Brain (organoid and tissue), 16 donors: ENCODE measurements at places on chromosomes 3 and 15.

- no peak for DNase-seq
These were observed 58.3 kb downstream of the TASOR start for GRCh38 chr3:56624725-56625124.

- no peak for DNase-seq
These were observed 32.7 kb upstream of the CD96 start for GRCh38 chr3:111509308-111509707.

DNA sequence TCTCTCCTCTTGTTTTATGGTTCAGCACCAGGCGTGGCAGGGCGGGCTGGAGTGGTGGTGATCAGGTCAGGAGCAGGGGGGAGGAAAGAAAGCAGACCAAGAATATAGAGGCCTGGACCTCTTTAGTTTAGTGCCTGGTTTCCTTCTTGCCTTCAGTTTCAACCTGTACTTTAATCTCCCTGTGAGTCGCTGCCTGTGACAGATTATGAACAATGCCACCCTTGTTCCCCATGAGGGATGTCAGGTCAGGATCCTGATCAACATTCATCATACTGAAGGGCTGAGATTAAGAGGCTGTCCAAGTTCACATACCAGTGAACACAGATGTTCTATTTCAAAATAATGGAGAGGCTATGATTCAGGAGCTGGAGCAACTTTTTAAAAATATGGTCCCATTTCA is 11.4 kb downstream of the ENTPD3 start:
- peak; percentile 13 for DNase-seq

- no peak for DNase-seq
These were observed 8.6 kb upstream of the ADAM10 start for GRCh38 chr15:58758141-58758540.

GRCh38 chr15:26716069-26716468 is 56.8 kb downstream of the GABRB3 start:
- no peak for DNase-seq

- DNase-seq, result no peak
These were observed 4.0 kb upstream of the POPDC2 start for GRCh38 chr3:119664370-119664769.

DNA sequence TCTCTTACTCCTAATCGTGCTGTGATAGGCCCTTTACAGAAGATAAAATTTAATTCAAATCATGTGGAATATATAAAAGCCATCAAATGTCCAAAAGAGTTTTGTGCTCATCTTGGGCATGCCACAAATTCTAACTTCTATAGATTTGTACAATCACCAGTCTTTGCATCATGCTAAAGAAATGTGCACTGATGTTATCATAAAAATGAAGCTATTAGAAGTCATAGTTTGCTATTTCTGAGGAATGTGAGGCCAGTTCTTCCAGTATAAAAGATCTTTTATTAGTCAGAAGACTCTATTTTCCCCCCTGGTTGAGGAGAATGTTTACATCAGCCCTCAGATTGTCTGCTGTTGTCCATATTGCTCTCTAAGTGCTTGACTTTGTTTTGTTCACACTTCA is 2.1 kb upstream of the ANXA2 start:
- DNase-seq, result no peak

DNA sequence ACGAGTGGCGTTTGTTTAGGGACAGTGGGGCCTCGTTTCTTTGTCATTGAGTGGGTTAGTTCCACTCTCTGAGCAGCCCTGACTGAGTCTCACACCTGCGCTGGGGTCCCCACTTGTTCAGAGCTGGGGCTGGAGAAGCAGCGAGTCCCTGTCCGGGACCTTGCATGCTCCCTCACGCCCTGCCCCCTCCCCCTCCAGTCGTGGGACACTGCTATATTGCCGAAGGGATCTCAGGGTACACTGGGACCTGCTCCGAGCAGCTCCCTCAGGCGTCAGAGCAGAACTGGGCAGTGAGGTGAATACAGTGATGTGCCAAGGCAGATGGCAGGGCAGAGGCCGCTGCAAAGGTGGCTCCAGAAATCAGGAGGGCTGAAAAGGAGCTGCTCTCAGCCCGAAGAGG is 59.9 kb upstream of the KLF13 start:
- no peak for DNase-seq

- no peak for DNase-seq
These were observed 948.2 kb downstream of the EPHA3 start for GRCh38 chr3:90055666-90056065.

GRCh38 chr15:96176831-96177230 is 153.7 kb upstream of the NR2F2 start:
- DNase-seq, result no peak

- no peak for DNase-seq
These were observed 103.1 kb downstream of the TLE3 start for GRCh38 chr15:69994429-69995205.

DNA sequence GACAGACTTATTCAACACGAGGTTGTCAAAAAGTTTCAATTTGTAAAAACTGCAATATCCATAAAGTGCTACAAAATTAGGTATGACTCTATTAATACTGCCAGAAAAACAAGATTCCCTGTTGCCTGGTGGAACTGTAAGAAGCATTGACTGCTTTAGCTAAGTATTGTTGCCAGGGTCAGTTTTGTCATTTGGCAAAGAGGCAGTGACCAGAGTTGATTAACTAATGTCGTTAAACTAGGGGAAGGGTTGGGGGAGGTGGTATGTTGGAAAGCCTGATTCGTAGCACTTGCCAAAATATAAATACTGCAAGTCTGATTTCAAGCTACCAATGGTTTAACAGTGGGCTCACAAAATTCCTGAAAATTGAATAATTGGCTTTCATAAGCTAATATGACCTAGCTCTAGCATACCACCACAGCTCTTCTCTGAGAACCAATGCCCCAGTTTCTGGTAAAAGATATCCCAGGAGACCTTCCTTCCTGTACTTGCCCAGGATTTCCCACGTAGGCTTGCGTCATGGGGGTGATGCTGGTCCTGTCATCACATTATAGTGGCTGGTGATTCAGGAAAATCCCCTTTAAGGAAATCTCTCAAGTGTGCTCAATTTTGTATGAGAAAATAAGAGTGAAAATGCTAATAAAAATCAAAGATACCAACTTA is 266.4 kb upstream of the TBC1D5 start:
- no peak for DNase-seq

DNA sequence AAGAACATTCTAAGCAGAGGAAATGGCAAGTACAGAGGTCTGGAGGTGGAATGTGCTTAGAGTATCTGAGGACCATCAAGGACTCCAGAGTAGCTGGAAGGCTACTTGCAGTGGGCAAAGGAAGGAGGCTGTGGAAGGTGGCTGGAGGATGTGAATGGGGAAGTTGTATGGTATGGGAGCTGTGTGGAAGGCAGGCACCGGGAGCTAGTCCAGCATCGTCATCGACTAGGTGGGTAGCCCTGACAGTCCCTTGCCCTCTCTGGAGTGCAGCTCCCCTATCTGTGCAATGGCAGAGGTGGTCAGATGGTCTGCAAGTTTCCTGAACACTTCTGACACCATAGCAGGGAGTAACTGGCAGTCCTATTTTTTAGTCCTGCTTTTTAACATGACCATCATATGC is 19.3 kb downstream of the CCDC13 start:
- no peak for DNase-seq

DNA sequence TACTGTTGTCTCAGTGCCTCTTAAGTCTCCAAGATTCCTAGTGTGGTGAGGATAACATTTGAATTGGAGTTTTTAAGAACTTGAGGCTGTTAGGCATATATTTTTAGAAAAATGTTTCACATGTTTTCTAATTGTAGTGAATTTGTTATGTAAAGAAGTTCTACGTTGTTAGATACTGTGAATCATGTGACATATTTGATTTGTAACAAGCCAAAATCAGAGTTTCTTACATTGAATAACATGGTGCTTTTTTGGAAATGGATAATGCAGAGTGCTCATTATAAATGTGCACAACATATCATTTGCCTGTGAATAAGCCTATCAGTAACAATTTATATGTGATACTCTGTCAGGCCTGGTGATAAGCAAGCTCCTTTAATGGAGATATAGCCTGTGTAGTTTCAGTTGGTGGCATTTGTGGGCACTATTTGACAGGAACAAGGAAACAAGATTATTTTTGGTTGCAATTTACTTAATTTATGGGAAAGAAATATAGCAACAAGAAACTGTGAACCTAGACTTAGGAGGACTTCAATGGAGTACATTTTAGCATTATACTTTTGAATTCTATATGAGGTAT is 328.8 kb downstream of the ARPP21 start:
- peak; percentile 60 for DNase-seq

DNA sequence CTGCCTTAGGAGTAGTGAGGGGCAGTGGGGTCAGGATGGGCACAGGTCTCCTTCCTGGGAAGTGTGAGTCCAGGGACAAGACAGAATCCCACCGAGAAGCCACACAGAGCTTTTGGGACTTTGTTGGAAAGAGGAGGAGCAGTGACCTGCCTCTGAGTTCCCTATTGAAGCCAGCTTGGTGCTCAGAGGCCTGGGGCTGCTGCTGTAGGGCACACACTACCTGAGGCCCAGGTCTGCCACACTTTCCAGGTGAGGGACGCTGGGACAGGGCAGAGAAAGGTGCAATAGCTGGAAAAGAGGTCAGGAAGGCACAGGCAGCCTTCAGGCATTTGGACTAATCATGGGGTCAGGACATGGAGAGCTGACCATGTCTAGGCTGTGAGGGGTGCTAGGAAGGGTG is 67.7 kb downstream of the SCN5A start:
- no peak for DNase-seq

GRCh38 chr3:100120012-100120411 is 5.7 kb upstream of the FILIP1L start:
- no peak for DNase-seq

GRCh38 chr15:66658044-66658443 is 44.0 kb upstream of the SMAD6 start:
- no peak for DNase-seq

GRCh38 chr3:73431183-73431900 is 193.4 kb downstream of the PDZRN3 start:
- DNase-seq, result peak; percentile 82

DNA sequence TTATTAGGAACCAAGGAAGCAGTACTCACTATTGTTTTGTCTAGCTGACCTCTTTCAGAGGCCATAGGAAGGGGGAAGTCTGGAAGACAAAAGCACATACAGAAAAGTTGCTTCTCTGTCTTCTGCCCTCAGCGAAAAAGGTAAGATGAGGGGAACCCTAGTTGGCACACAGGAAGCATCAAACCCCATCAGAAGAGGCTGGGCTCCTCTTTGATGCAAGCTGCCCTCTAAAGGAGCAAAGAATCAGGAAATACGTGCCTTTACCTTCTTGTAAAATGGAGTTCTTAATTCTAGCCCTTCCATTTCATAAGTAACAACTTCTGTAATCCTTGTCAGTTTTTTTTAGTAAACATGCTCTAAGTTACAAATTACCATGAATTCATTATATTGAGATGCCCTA is 12.5 kb downstream of the SPINK8 start:
- no peak for DNase-seq

- no peak for DNase-seq
These were observed 3.0 kb downstream of the ZSCAN2 start for GRCh38 chr15:84603630-84604379.

GRCh38 chr3:140006331-140006730 is 71.3 kb downstream of the CLSTN2 start:
- DNase-seq, result no peak

- peak; percentile 69 for DNase-seq
These were observed 179.9 kb downstream of the CNTN6 start for GRCh38 chr3:1272546-1273265.

- no peak for DNase-seq
These were observed 41.6 kb downstream of the WNT5A start for GRCh38 chr3:55445551-55445950.
